LHCN-M2 (cell line): ENCODE measurements at places on chromosomes 6 and 20. TPM values are rescaled to one million over a fixed set of nuclear protein-coding genes. Genes with fewer than 3 reads are reported as not detected.

The C6orf132 gene
- total RNA-seq, result 0.45 and 0.75 TPM in 2 replicates

The TSHZ2 gene
- total RNA-seq, result not detected in 2 replicates

The KIF6 gene
- total RNA-seq, result not detected in 2 replicates

- DNase-seq, result peak; percentile 51
Observed at GRCh38 chr6:152952866-152953509, 29.9 kb downstream of the FBXO5 start.

DNA sequence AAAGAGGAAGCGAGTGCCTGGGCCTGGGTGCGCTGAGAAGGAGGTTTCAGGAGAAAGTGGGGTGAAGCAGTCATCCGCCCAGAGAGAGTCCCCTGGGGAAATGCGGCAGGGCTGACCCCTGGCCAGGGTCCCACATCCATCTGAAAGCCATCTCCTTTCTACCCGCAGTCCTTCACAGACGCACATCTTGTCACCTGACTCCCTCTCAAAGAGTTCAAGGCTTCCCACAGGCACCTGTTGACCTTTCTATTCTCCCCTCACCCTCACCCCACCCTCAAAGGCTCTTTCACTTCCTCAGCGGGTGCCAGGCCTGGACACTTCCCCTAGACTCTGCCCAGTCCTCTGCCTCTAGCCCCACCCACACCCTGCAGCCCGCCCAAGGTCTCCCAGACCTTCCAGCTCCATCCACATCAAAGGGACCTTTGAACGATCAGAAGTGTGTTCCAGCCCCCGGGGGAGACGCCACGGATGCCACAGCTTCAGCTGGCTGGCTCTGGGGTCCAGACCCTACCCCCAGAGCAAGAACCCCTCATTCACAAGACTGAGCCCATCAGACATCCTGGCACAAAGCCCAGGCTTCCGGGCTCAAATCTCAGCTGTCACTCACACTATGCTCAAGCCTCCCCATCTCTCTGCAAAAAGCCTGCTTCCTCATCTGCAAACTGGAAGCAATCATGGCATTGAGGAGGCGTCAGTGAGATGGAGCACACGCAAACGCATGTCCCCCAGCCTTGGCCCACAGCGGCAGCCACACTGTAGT, 2.1 kb downstream of the CTSZ start:
- no peak for DNase-seq

GRCh38 chr6:16292942-16293341, 54.6 kb downstream of the GMPR start:
- no peak for DNase-seq

DNA sequence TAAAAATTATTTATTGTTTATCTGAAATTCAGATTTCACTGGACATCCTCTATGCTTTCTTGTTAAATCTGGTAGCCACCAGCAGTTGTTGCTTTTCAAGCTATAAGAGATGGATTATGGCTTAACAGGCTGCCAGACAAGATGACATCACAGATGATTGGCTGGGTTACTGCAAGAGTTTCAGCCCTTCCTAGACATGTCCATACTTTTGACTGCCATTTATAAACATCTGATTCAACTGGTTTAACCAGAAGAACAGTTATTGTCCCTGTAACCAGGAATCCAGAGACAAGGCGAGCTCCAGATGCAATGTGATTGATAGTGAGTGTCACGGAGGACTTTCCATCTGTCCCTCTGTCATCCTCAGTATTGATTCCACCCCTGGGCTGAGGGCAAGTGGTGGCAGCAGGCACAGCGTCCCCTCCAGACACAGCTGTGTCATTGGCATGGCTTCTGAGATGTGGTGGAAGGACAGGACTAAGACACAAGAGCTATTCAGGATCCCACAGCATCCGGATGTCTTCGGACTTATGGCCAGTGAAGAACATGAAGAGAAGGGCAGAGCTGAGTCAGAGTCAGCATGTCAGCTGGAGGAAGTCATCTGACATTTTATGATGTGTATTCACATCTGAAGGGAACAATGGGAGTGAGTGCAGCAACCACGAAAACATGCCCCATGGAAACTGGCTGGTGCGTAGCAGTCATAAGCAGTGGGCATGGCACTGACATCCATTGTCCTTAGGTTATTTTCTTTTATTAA, 284.5 kb upstream of the CDYL start:
- DNase-seq, result peak; percentile 49

The PAK5 gene
- total RNA-seq, result not detected in 2 replicates

GRCh38 chr20:17889226-17889625, 79.4 kb downstream of the SNX5 start:
- peak; percentile 49 for DNase-seq

GRCh38 chr20:57738484-57738883, 28.7 kb upstream of the PMEPA1 start:
- DNase-seq, result peak; percentile 12

The MOG gene
- total RNA-seq, result not detected in 2 replicates

- DNase-seq, result no peak
Observed at GRCh38 chr6:89161326-89162046, 15.6 kb downstream of the PM20D2 start.

The RALY gene
- 108 and 121 TPM in 2 replicates for total RNA-seq

GRCh38 chr20:24983896-24984295, 8.7 kb downstream of the APMAP start:
- DNase-seq, result no peak

DNA sequence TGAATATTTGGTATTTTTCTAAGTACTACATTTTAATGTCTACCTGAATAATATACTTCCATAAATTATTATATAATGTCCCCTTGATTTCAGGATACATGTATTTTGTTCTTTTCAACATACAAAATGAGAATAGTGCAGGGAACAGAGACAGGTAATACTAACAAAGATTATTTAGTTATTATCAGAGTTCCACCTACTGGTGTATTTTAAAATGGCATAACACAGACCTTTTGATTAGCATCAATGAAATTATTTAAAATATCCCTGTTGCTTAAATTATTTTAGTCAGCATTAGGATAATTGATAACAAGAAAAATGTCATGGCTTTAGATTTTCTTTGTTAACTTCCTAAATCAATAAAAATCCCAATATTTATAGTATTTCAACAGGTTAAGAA, 184.0 kb downstream of the PRDM13 start:
- DNase-seq, result no peak

DNA sequence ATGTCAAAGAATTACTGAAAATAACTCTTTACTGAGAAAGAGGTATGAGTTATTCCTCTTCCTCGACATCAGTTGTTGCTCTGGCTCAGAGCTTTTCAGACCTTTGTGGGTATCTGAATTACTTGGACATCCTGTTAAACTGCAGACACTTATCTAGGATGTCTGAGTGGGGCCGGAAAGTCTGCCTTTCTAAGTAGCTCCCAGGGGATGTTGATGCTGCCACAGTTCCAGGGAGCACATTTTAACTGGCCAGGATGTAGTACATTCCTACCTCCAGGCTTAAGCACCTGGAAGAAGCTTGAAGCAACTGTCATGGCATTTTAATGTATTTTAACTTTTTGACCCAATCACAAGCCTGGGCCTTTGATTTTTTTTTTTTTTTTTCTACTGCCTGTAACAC, 265.8 kb upstream of the PLCB4 start:
- no peak for DNase-seq

GRCh38 chr6:154682633-154683125, 50.5 kb upstream of the SCAF8 start:
- no peak for DNase-seq

The ACSS1 gene
- total RNA-seq, result 0.58 and 0.75 TPM in 2 replicates

GRCh38 chr6:150876598-150876997, 11.1 kb downstream of the MTHFD1L start:
- DNase-seq, result peak; percentile 70

GRCh38 chr6:45691426-45691825, 313.7 kb upstream of the SUPT3H start:
- DNase-seq, result no peak

DNA sequence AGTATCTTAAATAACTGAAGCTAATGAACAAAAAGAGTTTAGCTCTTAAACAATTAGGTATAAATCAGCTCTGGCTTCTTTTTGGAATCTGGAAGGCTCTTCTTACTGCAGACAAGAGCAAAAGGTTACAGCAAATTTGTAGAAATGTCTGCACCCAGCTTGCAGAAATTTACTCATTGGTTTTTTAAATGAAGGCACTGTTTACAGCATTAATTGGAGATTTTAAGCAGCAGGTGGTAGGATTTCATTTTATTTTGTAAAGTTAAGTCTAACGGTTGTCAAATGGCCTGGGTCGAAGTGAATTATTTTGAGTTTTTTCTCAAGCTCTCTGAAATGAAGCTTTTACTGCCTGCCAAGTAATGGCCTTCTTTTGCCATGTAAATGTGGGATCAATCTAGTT, 102.1 kb downstream of the NRSN1 start:
- DNase-seq, result no peak

The ZSWIM1 gene
- 9.8 and 10.2 TPM in 2 replicates for total RNA-seq

GRCh38 chr6:116579143-116579542, 7.8 kb downstream of the RWDD1 start:
- DNase-seq, result no peak

The VAPB gene
- 9.9 and 16.0 TPM in 2 replicates for total RNA-seq

GRCh38 chr6:133242637-133243585, 1.8 kb downstream of the EYA4 start:
- peak; percentile 55 for DNase-seq

DNA sequence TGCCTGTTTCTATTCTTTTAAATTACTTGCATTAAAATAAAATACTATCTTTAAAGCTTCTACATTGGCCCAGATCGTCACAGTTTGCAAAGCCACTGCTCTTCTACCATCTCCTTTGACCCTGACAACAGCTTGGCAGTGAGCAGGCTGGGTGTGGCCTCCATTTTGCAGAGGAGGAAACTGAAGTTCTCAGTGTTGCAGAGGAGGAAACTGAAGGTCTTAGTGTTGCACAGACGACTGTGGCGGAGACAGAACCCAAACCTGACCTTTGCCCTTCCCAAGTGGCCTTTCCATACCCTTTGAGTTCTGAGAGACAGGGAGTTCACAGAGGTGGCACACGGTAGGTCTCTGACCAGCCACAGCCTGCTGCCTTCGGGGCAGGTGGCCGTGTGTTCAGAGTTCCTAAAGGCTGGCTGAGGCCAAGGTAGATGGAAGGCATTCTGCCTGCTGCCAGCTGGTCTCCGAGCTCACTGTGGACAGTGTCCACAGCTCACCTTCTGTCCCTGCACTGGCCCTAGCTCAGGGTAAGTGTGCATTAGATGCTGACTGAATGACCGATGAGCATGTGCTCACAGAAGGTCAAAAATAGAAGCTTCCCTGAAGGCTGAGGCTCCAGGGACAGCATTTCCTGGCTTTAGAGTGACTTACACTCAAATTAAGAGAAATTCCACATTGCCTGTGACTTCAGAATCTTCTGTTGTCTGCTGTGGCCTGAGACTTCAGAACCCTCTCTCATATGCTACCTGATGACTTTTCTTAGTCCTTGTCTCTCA, 113.5 kb upstream of the SLC24A3 start:
- DNase-seq, result no peak

DNA sequence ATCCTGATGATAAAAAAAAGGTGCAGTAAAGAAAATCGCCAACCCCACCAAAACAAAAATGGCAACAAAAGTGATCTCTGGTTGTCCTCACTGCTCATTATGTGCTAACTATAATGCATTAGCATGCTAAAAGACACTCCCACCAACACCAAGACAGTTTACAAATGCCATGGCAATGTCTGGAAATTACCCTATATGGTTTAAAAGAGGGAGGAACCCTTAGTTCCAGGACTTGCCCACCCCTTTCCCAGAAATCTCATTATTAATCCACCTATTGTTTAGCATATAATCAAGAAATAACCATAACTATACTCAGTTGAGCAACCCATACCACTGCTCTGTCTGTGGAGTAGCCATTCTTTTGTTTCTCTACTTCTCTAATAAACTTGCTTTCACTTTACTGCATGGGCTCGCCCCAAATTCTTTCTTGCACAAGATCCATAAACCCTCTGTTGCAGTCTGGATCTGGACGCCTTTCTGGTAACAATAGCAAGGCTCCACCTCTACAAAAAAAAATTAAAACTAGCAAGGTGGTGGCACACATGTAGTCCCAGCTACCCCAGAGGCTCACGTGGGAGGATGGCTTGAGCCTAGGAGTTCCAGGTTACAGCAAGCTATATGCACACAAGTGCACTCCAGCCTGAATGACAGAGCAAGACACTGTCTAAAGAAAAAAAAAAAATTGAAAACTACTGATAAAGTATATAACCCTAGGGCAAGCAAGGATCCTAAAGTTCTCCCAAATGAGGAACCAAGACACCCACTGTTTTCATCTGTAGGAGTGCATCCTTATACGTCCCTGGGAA, 278.8 kb upstream of the JARID2 start:
- no peak for DNase-seq

GRCh38 chr20:37755665-37756064, 61.8 kb downstream of the CTNNBL1 start:
- DNase-seq, result no peak

- DNase-seq, result no peak
Observed at GRCh38 chr6:38348371-38348770, 291.4 kb downstream of the BTBD9 start.
